ENCODE measurements at places on chromosomes 2 and 18.

- DNase-seq = no peak
These were observed 562.7 kb upstream of the SLC39A10 start for GRCh38 chr2:195094330-195094729.

DNA sequence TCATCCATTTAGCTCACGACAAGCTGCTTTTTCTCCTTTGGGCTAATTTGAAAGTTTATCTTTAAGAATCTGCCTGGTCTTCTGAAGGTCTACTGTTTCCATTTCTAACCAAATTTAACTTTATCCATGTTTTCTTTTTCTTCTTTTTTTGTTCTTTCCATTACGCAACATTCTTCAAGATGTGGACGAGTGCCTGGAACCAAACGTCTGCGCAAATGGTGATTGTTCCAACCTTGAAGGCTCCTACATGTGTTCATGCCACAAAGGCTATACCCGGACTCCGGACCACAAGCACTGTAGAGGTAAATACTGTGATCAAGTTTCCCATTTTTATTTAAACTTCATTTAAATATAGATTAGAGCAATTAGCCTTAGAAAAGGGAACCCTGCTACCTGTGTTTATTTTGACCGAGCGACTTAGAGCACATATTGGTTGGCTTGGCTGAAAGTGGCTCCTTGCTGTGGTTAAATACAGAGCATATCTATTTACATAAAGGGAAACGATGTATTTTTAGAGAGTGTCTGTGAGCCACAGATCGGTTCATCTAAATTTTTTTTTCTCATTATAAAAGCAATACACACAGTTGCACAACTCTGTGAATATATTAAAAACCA lies 183.4 kb upstream of the RASGRP3 start:
- no peak for DNase-seq

DNA sequence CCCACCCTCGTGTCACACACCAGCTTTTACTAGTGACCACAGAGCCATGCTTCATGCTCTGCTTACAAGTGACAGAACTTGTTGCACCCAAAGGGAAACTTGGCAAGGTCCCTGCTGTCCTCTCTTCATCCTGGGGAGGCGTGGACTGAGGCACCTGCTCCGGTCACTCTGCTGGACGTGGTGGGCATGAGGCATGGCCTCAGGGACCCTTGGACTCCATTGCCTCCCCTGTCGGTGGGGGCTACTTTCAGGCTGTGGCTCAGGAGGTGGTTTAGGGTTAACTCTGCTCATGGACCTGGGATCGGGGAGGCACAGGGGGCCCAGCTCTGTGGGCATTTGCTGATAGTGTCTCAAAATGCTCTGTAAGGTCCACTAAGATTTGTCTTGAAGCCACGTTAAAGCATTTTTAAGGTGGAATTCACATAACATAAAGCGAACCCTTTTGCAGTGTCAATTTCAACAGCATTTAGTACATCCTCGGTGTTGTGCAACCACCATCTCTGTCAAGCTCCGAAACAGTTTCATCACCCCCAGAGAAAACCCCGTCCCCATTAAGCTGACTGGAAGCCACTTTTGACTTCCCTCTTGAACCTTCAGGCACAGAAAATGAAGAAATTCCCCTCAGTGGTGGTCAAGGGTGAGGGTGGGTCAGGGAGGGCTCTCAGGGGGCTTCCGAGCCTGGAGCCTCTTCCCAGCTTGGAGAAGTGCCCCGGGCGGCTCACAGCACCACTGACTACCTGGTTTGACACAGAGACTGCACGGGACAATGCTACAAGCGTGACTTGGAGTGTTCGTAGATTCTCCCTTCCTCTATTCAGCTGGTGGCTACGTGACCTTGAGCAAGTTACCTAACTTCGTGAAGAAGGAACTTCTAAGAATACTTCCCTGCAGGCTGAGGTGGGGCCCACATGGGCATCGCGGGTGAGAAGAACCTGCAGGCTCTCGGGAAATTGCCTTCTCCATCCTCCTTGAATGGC lies 100.0 kb upstream of the HDAC4 start:
- no peak for DNase-seq

- no peak for DNase-seq
These were observed 93.9 kb downstream of the INHBB start for GRCh38 chr2:120439637-120440384.

DNA sequence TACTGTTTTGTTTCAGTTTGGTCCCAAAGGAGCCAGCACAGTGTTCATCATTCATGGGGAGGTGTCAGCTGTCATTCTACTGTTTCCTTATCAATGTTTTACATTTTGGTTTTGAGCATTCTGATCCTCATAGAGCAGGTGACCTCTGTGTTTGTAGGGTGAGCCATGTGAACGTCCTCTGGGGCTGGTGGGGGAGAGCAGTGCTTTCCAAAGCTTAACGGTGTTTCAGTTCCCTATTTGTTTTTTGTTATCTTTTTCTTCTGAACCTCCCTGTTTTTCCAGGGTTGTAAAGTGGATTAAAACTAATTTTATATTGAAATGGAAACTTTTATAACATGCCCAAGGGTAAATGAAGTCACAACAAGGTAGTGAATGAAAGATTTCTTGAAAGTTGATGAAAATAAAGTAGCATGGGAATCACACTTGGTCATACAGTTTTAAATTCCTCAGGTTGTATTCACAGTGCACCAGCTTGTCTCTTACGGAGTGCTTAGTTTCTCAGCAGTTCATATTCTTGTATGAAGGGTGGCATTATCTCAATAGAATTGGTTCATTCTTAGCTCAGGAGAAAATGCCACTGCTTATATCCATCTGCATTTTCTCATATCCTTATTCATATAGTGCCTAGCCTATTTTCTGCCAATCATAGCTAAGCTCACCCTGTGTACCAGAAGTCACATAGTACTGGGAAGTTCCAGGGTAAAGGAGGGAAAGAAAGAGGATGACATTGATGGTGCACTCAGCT lies 54.5 kb downstream of the MAP4K4 start:
- DNase-seq = no peak

- no peak for DNase-seq
These were observed 75.7 kb downstream of the TRIM43 start for GRCh38 chr2:95667480-95667879.

GRCh38 chr2:227655454-227655853 lies 11.2 kb upstream of the SCYGR5 start:
- no peak for DNase-seq

GRCh38 chr2:69124343-69124742 lies 111.4 kb downstream of the ANTXR1 start:
- DNase-seq = no peak

DNA sequence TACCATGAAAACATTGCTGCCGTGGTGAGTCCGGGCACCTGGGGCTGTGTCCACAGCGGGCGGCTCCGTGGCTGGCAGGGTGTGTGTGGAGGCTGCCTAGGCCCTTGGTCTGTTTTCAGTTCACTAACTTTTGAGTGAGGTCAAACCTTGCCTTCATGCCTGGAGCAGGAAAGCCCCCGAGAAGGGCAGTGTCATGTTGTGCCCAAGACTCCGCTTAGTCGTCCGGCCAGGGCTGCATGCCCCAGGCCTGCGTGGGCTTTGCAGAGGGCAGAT lies 24.1 kb downstream of the MAL start:
- no peak for DNase-seq

- DNase-seq = no peak
These were observed 434.5 kb upstream of the GYPC start for GRCh38 chr2:126221506-126221905.

- DNase-seq = no peak
These were observed 19.6 kb downstream of the UGP2 start for GRCh38 chr2:63861220-63861822.

DNA sequence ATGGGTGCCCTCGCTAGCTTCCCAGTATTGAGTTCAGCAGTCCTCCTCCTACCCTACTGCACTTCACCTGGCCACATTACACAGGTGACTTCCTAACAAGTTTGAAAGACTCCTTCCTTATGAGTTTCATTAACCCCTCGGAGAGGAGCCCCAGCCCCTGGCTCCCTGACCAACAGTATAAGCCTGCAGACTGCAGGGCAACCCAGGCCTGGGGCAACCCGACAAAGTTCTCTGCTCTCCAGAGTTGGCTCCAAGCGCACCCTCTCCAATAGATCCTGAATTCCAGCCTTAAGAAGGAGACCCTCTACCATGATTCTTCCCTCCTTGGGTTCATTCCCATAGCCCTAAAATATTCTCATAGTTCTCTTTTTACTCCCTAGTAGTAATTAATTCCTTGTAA lies 1162.8 kb upstream of the TMEFF2 start:
- no peak for DNase-seq

DNA sequence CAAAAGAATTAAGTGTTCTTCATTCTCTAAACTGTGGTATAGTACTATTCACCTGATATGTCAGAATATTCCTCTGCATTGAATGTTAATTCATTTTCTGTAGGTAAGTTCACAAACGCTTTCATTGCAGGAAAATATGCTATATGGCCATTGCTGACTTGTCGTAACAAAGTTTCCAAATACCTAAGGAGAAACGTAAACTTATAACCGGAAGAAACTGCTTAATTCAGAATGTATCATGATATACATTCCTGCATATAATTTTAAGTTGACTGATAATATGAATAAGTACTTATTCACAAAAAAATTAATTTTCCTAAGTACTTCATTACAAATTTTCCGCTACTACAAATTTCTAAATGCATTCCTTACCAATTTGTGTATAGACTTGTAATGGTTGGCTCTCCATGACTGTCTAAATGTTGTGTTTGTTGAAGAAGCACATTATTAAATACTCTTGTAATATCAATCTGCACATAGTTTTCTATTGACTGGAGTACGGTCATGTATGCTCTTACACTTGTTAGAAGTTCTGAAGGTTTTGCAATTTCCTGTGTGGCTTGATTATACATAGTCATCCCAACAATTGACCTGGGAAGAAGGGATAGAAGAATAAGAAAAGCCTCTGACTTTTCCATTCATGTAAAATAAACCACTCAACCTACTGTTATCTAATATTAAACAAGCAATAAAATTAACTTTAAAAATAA lies 85.4 kb downstream of the NCKAP1 start:
- DNase-seq = no peak

DNA sequence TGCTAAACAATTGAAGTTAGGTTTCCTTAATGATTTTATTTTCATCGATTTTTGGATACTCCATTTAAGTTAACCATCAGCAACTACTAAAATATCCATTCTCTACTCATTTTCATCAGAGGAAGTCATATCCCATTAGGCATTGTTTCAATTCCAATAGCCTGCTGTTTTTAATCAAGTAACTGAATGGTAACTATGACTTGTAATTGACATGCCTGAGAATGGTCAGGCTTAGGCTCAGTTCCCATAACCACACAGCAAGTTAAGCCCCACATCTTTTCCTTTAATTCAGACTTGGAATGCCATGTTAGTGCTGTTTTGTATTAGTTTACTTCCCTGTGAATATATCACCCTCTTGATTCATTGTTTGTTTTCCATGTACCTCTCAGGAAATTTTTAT lies 398.8 kb downstream of the ARHGAP15 start:
- no peak for DNase-seq

GRCh38 chr2:219533930-219534661 lies 9.5 kb downstream of the CHPF start:
- no peak for DNase-seq

- DNase-seq = no peak
These were observed 48.5 kb upstream of the FOSL2 start for GRCh38 chr2:28343971-28344715.

GRCh38 chr2:140747665-140748064 lies 1383.2 kb downstream of the LRP1B start:
- no peak for DNase-seq

DNA sequence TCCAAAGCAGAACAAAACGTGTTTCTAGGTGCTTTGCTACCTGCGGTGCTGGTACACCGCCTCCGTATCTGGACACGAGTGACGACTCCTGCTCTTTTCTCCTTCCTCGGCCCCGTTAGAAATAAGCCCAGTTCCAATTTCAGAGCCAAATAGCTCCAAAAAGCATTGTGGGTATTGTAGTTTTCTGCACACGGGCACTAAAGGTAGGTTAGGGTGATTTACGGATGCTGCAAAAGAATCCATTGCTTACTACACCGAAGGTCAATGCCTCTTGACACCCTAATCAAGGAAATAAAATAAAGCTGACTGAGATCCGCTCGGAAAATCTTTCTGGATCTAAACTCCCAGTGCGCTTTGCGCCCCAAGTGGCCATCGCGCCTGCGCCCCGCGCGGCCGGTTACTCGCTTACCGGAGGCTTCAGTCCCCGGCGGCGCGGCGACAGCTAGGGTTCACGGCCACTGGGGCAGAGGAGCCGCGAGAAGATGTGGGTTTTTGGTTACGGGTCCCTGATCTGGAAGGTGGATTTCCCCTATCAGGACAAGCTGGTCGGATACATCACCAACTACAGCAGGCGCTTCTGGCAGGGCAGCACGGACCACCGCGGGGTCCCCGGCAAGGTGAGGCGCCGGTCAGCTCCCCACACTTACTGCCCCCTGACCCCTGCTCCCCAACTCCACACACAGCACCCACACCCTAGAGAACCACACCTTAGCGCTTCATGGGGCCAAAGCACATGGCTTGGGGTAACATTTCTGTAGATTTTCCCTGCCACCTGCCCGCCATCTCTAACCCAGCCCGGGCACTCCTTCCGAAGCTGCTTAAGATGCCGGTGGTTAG lies at the start of gene CHAC2:
Gene CHAC2 (plus strand): TSS at position 400 of the 837 bp plus-strand sequence. CDS start 83 bp downstream, at position 483.
- DNase-seq = peak; percentile 66

Measured in anterior cingulate cortex (tissue), 58 donors.